ENCODE measurements at places on chromosomes 11 and 22.
A peak's percentile ranks its signal among the peaks of the same experiment; 100 is the strongest.

GRCh38 chr11:44736791-44737190 is 10.0 kb downstream of the TSPAN18 start:
- no peak for DNase-seq

- DNase-seq: no peak
These were observed 43.1 kb upstream of the PPARA start for GRCh38 chr22:46107089-46107664.

- DNase-seq: no peak
These were observed 1.4 kb upstream of the PITPNM1 start for GRCh38 chr11:67506426-67507051.

- no peak for DNase-seq
These were observed 1.7 kb downstream of the PICALM start for GRCh38 chr11:86067009-86067850.

DNA sequence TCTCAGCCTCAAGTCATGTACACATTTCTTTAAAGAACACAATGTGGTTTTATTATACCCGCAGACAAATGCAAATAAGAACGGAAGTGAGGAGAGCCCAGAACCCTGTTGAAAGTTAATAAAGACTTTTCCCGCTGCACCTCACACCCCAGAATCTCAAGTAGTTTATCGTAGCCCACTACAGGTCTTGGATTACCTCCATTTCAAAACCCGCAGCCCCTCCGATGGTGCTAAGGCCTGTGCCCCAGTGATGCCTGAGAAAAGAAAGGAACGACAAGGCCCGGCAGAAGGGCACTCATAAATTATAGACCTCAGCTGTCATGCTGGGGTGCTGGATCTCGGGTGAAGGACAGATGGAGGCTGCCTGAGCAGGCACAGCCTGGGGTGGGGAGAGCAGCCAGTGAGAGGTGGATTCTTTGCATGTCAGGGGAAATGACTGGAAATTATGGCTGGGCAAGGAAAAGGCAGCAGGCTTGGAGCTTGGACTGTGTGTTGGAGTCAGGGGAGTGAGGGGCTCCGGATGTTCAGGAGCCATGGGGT is 354.1 kb downstream of the NTM start:
- no peak for DNase-seq

- DNase-seq: peak; percentile 52
These were observed 3.4 kb downstream of the CCDC89 start for GRCh38 chr11:85682330-85683305.

GRCh38 chr11:504053-504993 is 2.7 kb downstream of the RNH1 start:
- peak; percentile 17 for DNase-seq

- no peak for DNase-seq
These were observed 30.4 kb downstream of the BID start for GRCh38 chr22:17743661-17744411.

DNA sequence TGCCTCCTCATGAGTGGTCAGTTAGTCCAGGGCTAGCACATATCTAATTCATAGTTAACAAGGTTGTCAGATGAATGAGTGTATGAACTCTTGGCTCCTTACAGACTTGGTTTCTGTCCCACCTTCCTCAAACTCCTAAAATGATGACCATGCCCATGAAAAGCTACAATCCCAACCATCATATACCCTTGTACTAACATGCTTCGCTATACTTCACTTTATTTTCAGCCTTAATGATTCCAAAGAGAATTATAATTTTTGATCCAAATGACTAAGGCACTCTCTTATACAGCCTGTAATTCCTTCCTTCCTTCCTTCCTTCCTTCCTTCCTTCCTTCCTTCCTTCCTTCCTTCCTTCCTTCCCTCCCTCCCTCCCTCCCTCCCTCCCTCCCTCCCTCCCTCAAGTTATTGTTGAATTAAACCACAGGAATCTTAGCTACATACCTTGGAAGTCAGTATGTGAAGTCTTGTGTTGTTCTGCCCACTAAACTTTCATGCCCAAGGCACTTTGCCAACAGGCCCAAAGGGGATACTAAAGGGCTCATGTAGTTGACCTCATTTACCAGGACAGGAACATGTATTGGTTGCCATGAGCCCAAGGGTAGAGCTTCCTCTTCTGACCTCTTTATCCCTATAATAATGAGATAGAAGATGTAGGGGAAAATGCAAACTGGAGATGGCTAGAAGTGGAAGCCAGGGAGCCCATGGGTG is 37.4 kb downstream of the CALCA start:
- no peak for DNase-seq

DNA sequence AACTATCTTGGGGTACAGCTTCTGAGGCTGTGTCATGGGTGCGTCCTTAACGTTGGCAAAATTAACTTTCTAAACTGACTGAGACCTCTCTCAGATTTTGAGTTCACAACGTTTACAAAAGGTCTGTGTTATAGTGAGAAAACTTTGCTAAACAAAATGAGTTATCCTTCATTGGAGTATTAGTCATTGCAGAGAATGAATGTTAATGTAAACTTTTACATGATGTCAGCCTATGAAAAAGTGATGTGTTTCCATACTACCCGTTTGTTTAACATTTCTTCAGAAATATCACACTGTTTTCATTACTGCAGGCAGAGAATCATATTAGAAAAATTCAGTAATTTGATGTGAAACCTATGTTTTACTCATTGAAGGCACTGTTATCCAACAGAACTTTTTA is 32.1 kb downstream of the HSD17B12 start:
- DNase-seq: peak; percentile 21

DNA sequence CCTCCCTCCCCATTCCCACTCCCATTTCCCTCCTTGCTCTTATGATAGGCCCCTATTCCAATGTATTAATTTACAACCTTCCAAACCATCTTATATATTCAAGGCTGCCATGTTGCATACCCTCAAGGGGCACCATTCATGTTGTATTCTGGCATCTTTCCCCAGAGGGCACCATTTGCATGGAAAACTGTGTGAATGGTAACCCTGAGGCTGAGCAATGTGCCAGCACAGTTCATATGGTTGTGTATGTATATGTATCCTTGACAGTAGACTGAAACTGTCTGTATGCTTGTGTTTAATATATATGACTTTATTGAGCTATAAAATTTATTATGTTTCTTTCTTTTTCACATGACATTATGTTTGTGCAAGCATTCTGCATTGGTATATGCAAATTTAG is 7.3 kb downstream of the RASSF10 start:
- DNase-seq: no peak

- DNase-seq: no peak
These were observed 5.1 kb downstream of the INSC start for GRCh38 chr11:15119826-15120225.

DNA sequence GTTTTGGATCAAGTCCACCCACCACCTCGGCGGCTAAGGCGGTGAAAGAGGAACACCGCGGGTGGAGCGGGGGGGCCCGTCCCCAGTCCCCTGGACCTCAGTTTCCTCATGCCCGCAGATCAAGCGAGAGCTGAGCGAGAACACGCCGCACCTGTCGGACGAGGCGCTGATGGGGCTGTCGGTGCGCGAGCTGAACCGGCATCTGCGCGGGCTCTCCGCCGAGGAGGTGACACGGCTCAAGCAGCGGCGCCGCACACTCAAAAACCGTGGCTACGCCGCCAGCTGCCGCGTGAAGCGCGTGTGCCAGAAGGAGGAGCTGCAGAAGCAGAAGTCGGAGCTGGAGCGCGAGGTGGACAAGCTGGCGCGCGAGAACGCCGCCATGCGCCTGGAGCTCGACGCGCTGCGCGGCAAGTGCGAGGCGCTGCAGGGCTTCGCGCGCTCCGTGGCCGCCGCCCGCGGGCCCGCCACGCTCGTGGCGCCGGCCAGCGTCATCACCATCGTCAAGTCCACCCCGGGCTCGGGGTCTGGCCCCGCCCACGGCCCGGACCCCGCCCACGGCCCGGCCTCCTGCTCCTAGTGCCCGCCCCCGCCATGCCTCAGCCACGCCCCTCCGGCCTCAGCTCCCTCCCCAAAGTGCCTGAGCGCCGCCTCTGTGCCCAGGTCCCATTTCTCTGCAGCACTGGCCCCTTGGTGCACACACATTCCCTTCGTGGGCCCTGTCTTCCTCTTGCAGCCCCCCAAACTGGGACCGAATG is 12.7 kb downstream of the MAFF start:
- peak; percentile 71 for DNase-seq

- no peak for DNase-seq
These were observed at the start of gene SAA1 for GRCh38 chr11:18265949-18266348. Gene SAA1 (plus strand): TSS chr11:18266264. CDS start chr11:18266888, 624 bp downstream.

DNA sequence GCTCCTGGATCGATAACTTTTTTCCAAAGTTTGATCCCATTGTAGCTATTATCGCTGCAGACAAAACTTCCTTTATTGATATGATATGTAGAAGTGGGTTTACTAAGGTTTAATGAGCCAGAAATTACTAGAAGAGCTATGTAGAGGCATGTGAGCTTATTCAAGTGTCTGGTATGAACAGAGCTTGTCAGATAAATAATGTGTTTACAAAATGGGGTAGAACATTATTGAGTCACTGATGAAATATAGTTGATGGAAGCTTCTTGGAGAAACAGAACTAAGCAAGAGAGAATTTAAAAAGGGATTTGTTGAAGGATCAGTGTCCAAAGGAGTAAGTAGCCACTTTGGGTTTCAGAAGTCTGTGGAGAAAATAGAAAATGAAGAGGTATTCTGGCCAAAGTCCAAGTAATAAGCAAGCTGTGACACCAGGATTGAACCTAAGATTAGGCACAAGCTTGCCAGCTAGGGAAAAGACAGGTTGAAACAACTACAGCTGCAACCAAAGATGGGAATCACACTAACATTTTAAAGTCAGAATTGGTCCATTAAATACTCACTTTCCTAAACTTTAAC is 104.3 kb downstream of the MAML2 start:
- no peak for DNase-seq

- no peak for DNase-seq
These were observed 328.2 kb downstream of the TTC28 start for GRCh38 chr22:28351476-28351875.

DNA sequence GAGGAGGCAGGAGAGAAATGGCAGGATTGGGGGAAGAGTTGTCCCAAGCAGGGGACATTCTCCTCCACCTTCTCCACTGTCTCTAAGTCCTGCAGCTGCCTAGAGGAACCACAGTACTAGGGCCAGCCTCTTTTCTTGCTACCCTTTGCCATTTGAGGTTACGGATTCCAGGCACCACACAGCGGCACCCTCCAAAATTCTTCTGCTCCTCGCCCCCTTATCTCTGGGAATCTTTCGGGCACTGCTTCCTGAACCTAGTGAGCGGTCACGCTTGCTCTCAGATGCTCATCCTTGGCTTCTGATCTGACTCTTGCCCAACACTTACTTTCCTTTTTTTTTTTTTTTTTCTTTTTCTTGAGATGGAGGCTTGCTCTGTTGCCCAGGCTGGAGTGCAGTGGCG is 26.6 kb upstream of the XBP1 start:
- no peak for DNase-seq

DNA sequence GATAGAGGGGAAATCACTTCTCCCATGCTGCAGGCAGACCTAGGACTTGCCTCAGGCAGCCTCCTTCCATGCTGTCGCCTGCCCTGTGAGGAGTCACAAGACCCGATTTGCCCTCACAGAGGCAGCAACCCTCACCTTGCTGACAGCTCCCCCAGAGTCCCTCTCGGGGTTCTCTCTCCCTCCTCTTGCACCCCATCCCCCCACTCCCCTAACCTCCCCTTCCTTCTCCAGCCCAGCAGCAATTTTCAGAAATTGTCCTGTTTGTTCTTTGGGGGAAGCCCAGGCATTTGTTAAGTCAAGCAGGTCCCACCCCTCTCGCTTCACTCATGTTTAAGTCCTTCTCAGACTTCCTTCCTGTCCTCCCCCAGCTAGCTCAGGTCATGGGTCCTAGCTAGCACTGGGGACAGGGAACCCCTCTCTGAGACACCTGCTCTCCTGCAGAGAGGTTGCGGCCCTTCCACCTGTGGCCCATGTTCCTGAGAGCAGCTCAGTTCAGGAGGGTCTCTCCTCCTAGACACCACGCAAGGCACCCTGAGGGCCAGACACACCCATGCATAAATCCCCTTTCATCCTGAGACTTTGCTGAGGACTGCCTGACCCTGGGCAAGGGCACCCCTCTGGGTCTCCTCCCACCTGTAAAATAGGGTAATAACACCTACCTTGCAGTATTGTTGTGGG is 6.3 kb upstream of the FXYD2 start:
- no peak for DNase-seq

- no peak for DNase-seq
These were observed 88.8 kb downstream of the UBASH3B start for GRCh38 chr11:122744357-122744756.

DNA sequence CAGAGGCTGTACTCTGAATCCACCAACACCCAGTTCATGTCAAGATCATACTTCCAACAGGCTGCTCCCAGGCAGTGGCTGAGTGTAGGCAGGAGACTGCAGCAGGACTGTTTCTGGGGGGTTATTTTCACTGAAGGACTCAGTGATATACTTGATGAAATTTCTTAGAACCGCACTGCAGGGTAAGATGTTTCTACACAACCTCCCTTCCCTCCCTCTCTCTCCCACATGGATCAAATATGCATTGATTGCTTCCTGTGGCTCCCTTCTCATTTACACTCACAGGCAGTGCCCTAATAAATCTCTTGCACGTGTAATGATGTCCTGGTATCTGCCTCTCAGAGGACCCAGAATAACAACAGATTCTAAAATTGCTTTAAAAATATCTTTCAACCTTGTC is 251.3 kb upstream of the CCDC179 start:
- DNase-seq: no peak
